ENCODE measurements at places on chromosomes 13 and 19.

- no peak for DNase-seq
These were observed 1.4 kb downstream of the BST2 start for GRCh38 chr19:17404015-17404414.

DNA sequence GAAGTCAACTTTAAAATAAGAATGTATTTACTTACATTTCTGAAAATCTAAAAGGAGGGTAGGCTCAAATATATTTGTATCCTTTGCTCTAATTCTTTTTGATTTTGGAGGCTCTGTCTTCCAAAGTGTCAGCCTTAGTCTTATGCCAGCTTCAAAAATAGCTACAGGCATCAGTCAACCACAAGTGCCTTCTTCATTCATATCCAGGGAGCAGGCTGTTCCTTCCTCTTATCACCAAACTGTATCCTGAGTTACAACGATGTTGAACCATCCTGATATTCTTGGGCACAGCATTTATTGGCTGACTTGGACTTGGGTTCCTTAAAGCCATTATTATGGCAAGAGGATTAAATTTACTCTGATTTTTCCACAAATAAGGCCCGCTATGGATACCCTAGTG lies 1161.3 kb downstream of the PCDH17 start:
- DNase-seq = no peak

DNA sequence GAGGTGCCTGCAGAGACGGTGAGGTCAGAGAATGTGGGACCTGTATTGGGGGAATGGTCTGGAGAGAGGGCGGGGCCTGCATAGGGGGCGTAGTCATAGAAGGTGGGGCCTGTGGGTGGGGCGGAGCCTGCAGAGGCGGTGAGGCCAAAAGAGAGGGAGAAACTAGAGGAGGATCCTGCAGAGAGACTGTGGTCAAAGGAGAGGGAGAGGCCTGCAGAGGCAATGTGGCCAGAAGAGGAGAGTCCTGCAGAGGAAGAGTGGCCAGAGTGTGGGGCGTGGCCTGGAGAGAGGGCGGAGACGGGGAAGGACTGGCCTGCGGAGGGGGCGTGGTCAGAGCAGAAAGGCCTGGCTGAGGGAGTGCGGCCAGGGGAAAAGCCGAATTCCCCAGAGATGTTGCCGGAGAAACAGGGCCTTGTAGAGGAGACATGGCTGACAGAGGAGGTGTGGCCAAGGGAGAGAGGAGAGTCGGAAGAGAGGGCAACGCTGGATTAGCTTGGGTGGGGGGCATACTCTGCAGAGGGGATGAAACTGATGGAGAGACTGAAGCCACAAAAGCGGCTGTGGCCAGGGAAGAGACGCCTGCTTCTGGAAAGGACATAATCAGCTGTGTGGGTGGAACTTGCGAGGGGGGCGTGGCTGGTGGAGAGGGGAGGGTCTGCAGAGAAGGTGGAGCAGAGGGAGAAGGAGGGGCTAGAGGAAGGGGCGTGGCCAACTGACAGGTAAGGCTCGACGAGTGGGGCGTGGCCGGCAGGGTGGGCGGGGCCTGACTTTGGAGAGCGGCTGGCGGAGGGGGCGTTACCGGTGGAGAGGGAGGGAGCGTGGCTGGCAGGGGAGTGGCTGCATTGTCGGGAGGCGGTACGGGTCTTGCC lies 2.5 kb downstream of the PRR36 start:
- peak; percentile 75 for DNase-seq

GRCh38 chr13:78105656-78106055 lies 187.0 kb upstream of the EDNRB start:
- DNase-seq = no peak

- DNase-seq = no peak
These were observed 799 bp downstream of the PVR start for GRCh38 chr19:44644402-44645016.

DNA sequence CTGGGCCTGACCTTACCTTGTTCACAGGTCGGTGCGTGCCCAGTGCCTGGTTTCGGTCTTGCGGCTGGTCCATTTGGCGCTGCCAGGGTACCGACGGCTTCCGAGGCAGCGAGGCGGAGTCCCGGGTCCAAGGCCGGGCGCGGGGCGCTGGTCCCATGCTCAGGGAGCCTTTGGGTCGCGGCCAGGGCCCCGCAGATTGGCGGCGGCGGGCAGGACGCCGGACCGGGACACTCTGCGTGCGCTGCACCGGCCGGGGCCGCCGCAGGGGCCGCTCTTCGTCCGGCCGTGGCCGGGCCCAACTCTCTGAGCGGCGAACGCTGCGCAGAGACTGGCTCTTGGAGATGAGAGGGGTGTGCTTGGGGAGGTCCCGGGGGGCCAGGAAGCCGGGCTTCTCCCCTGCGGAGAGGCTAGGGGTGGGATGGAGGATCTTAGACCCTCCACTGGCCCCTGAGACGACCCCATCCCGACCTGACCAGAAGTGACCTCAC lies 3.4 kb upstream of the WIZ start:
- DNase-seq = no peak

DNA sequence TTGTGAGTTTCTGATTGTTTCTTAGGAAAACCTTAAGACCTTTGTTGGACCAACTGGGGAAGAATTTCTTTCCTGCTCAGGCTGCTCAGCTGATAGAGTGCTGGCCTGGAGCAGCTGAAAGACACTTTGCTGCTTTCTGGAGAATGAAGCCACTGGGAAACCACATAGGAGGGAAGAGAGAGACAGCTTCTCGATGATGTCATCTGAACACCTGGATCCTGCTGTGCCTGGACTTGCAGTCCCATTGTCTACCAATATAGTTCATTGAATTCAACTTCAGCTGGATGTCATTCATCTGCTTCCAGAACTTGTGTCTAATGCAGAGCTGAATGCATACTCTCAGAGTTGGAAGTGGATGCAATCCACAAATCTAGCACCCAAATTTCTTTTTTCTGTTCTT lies 34.3 kb upstream of the TSHZ3 start:
- no peak for DNase-seq

GRCh38 chr13:100667894-100668293 lies 6.7 kb downstream of the TMTC4 start:
- DNase-seq = no peak

GRCh38 chr13:32299893-32300292 lies 15.3 kb downstream of the ZAR1L start:
- no peak for DNase-seq

DNA sequence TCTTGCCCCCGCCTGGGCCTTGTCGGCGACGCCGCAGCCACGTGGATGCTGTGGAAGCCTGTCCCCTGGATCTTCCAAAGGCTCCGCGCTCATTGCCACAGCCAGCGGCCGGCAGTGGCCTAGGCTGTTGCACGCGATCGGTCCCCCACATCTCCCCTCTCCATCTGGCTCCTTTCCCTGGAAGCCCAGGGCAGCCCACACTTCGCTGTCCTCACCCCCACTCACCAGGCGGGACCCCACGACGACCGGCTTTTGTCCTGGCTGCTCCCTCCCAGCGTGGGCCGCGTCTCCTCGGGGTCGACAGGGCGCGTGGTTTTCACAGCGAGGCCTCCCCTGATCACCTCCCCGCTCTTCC lies 605 bp upstream of the TEX30 start:
- peak; percentile 3 for DNase-seq

- no peak for DNase-seq
These were observed 24.2 kb upstream of the RFC3 start for GRCh38 chr13:33793726-33794125.

DNA sequence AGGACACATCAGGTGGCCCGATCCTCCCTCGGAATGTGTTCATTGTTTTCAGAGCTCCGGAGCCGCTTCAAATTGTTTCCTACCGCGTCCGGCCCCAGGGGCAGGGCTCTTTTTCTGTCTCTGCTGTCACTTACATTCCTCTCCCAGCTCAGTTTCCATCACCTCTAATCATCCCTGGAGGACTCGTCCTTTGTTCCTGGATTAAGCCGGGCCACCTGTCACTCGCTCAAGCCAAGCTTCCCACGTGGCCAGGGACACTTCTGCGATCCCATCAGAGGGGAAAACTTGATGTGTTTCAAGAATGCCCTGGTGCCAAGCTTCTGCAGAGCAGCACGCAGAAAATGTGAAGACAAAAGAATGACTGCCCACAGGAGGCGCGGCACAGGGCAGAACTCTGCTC lies 13.5 kb downstream of the IL17D start:
- DNase-seq = no peak

DNA sequence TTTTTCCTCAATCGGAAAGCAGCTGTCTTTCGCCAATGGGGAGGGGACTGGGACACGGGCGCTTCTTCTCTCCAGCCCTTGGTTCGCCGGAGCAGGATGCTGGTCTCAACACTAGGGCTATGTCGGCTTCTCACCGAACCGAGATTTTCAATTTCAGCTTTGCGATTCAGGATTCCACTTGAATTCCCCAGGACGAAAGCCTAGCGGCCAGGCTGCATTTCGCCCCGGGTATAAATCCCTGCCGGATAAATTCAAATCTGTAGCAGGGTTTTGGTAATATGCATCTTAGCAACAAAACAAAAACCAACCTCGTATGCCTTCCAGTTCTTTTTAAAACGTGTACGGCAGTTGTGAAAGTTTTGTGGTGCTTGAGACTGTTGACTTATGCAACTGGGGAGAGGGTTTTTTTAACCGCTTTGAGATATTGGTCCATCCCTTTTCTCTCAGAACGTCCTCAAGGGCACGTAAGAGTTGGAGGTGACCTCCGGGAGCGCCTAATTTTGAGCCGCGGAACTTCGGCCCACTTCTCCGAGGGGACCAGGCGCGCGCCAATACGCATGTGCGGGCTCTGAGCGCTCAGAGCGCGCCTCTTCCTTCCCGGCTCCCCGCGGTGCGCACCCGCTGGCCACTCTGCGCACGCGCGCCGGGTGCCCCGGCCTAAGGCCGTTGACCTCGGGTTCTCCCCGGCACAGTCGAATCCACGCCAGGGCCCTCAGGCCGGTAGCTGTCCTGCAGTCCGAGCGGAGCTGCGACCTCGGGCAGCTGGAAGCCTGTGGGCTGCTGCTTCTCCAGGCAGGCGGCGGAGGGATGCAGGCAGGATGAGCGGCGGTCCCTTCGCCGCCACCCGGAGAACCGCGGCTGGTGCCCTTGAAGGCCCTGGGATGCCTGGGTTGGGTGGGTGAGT lies 7.6 kb downstream of the POU4F1 start:
- DNase-seq = no peak

GRCh38 chr19:2888731-2889224 lies 11.9 kb upstream of the ZNF57 start:
- no peak for DNase-seq

GRCh38 chr13:112960706-112961105 lies 8.3 kb upstream of the MCF2L start:
- no peak for DNase-seq

- no peak for DNase-seq
These were observed 94.7 kb upstream of the PRR20A start for GRCh38 chr13:57045826-57046546.

Measured in effector CD4-positive, alpha-beta T cell (primary cell).